ENCODE measurements at places on chromosomes 7 and 10.

DNA sequence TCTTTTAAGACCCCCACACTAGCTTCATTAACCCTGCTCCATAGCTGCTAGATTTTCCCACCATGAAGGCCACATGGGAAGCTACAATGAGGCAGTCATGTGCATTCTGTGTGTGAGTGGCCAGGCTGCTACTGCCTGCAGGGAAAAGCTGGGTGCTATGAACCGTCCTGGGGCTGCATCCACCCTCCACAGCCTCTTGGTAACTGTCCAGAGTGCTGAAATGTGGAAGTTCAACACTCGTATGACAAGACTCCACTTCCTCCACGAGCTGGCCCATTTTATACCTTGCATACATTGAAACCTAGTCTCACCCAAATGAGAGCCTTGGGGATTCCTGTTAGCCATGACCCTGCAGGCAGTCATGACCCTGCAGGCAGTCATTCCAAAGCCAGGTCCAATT, 59.4 kb downstream of the CUZD1 start:
- DNase-seq: no peak

GRCh38 chr7:31633894-31634494, 53.0 kb upstream of the PPP1R17 start:
- no peak for DNase-seq

DNA sequence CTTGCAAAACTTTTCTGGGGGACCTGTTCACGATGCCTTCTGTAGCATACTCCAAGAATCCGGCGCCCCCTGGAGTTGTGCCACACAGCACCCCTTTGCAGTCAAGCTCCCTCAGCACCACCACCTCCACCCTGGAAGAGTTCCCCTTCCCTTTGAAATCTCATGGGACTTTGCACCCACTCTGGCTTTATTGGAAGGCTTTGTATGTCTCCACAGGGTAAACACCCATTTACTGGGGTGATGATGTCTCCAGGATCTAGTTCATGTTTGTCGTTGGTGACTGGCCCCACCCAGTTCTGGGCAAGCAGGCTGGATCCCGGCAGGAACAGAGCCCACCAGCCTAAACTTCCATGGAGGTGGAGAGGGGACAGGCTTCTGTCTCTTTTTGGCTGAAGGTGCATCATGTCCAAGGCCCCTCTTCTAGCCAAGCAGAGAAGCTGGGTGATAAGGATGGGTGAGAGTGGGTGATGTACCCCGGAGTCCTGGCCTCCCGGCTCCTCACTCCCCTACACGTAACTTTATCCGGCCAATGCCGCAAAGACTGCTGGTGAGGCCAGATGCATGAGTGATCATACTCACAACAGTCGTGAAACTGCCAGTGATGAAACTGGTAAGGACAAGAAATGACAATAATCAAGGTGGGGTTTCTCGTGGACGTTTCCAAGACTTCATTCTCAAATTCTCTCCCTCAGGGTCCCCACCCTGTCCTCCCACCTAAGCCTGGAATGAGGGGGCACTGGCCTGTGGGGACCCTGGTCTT, 695 bp upstream of the CLDN4 start:
- DNase-seq: no peak

DNA sequence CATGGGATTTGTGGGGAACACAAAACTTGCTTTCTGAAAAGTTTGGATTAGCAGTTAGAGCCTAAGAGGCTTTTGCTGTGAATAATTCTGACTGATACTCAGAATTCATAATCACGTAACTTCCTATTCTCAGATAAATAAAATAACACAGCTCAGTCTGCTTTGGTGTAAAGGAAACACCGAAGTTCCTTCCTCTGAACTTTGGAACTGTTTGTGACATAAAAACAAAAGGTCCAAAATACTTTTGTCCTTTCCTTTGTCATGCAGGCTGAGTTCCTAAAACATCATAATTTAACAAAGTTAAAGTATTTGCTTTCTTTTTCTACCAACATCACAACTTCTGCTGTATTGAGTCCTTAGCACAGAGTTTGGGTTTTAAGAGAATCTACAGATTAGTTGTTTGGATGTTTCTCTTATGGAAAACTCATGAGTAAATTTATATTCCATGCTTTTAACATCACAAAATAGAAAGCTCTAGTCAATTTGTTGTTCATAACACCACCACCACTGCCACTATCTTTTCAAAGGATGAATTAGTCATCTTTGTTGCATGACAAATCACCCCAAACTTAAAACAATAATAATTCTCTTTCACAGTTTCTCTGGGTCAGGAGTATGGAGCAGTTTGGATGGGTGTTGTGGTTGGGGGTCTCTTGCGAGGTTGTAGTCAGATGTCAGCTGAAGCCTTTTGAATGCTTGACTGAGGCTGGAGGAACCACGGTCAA, 123.4 kb downstream of the REEP3 start:
- no peak for DNase-seq

DNA sequence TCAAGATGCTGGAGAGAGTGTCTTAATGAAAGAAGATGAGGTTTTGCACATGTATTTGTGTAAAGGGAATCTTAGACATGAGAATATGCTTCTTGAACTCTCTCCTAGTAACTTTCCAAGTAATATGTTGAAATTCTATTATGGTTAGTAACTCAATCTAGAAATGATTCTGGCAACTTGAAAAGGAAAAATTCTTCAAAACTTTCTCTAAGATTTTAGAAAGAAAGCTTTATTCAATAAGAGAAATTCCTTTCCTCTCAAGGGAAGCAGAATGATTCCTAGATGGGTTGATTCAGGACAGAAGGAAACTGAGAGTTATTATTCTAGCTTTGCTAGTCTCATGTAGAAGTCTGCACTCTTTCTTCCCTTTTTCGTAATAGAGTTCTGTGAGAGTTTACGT, 364.3 kb upstream of the PLXDC2 start:
- DNase-seq: no peak

DNA sequence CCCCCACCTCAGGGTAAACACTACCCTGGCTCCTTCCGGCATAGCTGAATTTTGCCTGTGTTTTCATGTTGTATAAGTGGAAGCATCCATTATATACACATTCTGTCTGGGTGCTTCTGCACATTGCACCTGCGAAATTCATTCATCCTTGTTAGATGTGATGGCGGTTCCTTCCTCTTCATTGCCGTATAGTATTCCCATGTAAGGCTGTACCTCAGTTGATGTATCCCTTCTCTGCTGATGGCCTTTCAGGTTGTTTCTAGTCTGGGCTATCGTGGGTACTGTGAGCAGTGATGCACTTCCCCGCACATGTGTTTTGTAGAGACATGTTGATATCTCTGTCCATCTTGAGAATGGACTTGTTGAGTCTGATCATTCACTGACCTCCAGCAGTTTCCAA, 28.9 kb downstream of the ELFN1 start:
- DNase-seq: no peak

DNA sequence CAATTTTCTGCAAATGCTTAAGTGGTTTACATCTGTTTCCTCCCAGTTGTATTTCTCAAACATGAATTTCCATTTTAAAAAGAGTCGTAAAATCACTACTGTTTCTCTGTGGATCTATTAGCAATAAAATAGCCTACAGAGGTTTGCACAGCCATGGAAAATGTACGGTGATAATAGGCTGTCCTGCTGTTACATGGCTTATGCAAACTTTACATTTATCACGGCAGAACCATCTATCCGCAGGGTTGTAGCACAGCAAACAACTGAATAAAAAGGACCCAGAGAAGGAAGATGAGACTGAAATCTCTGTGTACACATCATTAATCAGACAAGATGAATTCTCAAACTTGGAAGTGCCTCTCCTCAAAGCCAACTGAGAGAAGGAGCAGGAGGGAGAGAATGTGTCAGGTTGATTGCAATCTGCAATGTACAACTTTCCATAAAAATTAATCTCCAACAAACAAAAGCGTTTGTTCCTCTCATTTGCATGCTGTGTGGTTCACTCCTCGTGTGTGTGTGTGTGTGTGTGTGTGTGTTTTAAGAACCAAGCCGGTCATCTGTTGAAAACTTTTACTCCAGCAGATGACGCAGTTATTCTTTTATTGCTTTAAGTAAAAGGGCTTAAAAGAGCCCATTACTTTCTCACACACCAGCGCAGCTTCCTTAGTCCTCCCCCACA, 279.3 kb downstream of the SKAP2 start:
- DNase-seq: no peak

- DNase-seq: no peak
These were observed 25.9 kb downstream of the KNDC1 start for GRCh38 chr10:133185916-133186315.

DNA sequence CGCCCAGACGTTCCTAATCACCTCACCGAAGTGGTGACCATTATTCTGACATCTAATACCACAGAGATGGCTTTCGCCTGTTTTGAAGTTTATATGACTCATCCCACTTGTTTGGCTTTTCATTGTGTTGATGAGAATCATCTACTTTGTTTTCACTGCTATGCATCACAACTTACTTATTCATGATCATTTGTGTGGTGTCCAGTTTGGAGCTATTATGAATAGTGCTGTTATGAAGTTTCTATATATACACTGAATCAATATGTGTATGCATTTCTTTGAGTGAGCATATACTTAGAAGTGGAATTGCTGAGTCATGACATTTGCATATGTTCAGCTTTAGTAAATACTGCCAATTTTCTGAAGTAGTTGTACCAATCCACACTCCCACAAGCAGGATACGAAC, 38.6 kb upstream of the TNKS2 start:
- DNase-seq: no peak

DNA sequence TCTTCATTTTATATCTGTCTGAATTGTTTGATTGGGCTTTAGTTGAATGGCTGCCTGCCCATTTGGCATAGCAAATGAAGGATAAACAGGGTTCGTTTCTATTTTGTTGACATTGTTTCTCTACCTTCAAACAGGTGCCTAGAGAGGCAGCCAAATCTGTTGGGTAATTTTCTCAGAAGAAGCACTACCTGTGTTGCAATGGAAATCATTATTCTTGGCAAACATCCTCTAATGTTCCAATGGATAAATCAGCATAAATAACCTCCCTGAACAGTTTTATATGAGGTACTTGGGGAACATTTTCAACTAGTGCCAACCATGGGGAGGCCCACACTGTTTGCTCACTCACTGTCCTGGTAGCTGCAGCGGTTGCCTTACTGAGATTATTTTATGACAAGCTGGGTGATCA, 64.4 kb upstream of the PLPP4 start:
- DNase-seq: no peak

DNA sequence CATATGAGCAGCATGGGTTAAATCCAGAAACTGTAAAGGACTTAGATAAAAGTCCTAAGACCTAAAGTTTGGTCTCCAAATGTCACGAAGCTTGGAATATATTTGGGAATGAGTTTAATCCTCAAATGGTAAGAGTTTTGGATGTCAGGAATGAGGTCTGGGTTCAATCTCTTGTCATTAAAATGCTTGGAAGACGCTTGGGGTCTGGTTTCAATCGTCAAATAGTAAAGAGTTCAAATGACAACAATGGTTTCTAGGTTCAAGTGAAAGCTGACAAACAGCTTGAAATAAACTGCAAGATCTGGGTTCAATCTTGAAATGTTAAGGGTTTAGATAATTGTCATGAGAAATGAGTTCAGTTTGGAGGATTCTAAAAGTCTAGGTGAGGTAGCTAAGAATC, 385.5 kb upstream of the HPS1 start:
- DNase-seq: no peak

DNA sequence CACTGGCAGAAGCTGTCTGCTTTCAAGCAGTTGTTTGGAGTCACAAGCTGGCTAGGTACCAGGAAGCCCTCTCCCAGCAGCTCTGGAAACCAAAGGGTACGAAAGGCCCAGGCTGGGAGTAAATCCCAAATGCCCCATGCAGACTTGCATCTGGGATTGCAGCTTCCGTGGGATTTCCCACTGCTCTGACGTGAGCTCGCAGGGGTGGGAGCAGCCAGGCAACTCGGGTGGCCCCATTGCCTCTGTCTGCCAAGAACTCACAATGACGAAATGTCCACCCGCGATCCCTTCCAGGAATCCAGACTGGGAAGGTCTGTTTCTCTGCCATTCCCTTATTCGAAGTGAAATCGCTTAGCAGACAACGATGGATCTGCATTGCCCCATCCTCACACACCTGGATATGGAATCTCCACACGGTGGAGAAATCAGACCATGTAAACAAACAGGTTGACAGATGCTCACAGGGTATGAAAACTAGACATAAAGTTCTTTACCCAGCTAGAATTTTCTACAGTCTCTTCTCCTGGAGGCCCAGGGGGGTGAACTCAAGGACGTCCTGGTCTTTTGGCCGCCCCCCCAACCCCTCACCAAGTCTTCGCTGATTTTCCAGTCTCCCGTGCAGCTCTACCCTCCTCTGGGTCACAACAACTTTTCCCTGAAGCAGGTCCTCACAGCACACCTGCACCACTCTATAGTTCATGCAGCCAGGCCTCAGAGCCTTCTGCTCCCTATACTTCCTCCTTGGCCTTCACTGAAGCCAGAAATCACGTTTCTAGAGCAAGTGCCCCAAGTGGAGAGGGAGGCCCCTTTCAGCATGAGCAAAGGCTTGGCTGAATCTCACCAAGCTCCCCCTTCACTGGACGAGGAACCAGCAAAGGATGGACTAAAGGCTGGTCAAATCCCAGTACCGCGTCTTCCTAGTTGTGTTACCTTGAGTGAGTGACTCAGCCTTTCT, 20.0 kb downstream of the SH3PXD2A start:
- no peak for DNase-seq

DNA sequence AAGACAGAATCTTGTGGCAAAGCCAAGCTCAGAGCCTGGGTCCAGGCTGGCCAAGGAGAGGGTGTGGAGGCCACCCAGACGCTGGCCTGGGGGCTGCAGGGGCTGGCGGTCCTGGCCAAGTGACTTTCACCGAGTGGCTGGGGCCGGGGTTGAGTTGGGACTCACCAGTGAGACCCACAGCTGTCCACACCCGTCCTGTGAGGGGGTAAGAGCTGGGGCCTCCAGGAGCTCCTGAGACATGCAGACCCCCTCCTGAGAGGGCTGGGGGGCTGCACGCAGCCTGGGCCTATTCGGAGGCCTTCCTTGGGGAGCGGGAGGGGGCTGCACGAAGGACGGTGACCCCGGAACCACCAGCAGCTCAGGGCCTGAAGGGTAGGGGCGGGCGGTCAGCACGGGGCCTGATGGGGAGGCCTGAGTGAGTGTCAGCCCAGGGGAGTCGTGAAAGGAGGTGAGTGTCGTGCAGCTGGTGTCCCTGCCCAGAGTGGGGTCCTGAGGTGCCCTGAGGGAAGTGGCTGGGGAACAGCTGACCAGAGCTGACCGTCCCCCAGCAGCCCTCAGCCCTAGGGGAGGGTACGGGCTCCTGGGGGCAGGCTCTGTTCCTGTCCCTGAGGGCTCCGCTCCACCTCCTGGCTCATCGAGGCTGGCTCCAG, 100.9 kb downstream of the FOXL3 start:
- no peak for DNase-seq

- no peak for DNase-seq
These were observed 190.2 kb downstream of the RAMP3 start for GRCh38 chr7:45347804-45348203.

DNA sequence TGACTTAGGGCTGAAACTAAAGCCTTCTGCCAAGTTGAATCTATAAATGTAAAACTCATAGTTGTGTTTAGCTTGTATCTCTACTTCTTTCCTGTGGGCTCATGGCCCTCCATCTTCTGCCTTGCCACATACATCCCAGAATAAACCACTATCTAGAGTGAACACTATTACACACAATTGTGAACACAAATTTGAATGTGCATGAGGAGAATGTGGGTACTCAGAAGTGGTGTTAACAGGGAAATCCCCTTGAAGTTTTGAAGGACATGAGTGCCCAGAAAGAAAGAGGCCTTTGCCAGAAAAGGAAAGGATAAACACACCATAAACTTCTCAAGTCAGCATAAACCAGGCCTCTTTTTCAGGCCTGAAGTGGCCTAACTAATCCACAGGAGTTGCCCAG, 20.2 kb upstream of the CCNJ start:
- DNase-seq: no peak

GRCh38 chr10:48580236-48580635, 24.6 kb downstream of the ARHGAP22 start:
- no peak for DNase-seq
